Karpas-422 (cell line): ENCODE measurements at places on chromosomes 4 and X.

GRCh38 chrX:137166591-137166990, 132.8 kb upstream of the GPR101 start:
- DNase-seq: no peak

GRCh38 chr4:79258614-79259176, 67.2 kb downstream of the NAA11 start:
- no peak for DNase-seq

DNA sequence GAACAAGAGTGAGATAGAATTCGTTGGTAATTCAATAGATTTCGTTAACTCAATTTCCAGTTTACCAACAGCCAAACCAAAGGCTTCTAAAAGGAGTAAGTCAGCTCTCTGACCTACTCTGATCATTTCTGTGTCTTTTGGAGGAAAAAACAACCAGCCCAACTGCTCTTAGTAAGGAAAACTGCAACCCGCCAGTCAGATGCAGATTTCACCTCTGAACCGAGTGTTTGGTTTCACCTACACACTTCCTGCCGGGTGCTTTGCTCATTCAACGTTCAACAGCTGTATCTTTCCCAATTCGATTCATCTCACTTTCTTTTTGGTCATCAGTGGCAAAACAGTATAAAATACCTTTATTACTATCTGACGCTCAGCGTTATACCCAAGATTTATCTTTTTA, 24.5 kb downstream of the TMSB4X start:
- DNase-seq: peak; percentile 68

GRCh38 chrX:134803551-134804183, 145.4 kb upstream of the PLAC1 start:
- peak; percentile 46 for DNase-seq

- no peak for DNase-seq
Measured at GRCh38 chr4:84826681-84827080, 139.8 kb downstream of the WDFY3 start.

GRCh38 chr4:76058302-76058701, 16.2 kb upstream of the ART3 start:
- no peak for DNase-seq

- no peak for DNase-seq
Measured at GRCh38 chr4:87387237-87387636, 3.8 kb downstream of the HSD17B11 start.

GRCh38 chrX:116607776-116608175, 145.0 kb upstream of the CT83 start:
- DNase-seq: no peak

DNA sequence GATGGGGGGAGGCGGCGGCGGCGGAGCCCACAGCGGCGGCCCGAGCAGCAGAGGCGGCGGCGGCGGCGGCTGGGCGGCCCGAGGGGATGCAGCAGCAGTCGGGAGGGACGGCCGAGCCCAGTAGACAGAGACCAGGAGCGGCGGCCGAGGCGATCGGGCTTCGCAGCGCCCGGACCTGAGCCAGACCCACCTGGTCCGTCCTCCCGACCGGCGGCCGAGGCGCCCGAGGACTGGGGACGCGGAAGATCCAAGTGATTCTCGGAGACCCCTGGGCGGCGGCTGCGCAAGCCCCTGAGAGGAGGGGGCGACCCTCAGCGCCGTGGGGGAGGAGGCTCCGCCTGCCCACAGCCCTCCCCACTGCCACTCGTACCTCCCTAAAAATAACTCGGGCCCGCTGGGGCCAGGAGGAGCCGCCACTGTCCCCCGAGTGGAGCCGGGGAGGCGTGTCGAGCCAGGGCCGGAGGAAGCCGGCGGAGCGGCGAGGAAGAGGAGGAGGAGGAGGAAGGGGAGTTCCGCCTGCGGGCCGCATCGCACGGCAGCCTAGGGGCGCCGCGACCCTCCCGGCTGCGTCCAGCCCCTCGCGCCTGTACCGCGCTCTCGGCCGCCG, 608 bp downstream of the RAPGEF2 start:
- peak; percentile 69 for DNase-seq

DNA sequence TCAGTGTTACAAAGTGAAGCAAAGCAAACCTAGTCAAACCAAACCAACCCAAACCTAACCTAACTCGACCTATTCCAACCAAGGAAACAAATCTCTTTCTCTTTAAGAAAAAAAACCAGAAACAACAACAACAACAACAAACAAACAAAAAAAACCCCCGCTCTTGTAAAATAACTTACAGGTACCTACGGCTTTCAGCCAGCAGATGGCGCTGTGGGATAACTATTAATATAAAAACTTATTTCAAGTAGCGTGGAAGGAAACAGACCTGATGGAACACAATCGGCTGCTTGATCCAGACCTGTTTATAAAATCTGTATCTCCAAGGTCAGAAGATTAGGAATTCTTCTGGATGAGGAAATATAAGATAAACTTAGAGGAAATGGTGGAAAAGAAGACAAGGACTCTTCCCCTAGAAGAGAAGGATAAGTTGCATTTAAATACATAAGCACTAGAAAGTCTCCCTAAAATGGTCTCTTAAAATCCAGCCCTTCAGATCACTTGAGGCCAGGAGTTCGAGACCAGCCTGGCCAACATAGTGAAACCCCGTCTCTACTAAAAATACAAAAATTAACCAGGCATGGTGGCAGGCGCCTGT, 34.4 kb upstream of the CDKL5 start:
- peak; percentile 84 for DNase-seq

GRCh38 chr4:98262431-98262830, 1.2 kb downstream of the RAP1GDS1 start:
- peak; percentile 55 for DNase-seq
